ENCODE measurements at places on chromosomes 16 and 17. TPM values are rescaled to one million over a fixed set of nuclear protein-coding genes. Genes with fewer than 3 reads are reported as not detected.

ENGASE gene
- 34.3 TPM for total RNA-seq

GRCh38 chr16:6195966-6196365 is 1098.4 kb upstream of the EEF2KMT start:
- DNase-seq = no peak

DNA sequence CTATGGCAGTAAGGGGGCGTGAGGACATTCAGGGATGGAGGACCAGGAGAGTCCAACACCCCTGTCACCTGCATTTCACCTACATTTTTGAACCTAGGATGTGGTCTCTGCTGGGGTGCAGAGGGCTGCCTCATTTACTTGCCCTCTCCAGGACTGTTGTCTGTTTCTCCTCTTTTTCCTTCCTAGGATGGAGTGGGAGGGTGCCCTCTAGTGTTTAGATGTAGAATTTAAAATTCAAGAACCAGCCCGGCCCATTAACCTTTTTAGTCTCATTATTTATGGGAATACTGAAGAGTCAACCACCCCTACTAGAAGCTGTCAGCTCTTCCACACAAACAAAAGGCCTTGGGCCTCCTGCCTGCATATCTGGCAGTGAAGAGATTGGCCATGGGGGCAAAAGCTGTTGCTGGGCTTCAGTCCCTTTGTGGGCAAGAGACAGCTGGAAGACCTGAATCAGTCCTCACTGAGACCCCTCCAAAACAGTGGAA is 2.5 kb upstream of the STARD3 start:
- no peak for DNase-seq

DNA sequence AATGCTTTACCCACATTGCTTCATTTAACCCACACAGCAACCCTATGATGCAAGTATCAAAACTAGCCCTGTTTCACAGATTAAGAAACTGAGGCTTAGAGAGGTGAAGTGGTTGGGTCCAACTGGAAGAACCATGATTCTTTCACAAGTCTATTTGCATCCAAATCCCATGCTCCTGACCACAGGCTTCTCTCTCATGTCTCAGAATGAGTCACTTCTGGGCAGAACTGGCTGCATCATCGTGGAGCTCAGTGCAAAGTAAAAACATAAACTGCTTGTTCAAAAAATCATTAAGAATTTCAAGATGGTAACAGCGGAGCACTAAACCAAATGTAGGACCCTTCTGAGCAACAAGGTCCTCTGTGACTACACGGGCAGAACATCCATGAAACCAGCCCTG is 20.2 kb upstream of the CES1 start:
- no peak for DNase-seq

- DNase-seq = no peak
These were observed 11.9 kb downstream of the KIF19 start for GRCh38 chr17:74337834-74338500.

- peak; percentile 59 for DNase-seq
These were observed 50.4 kb downstream of the TIMM22 start for GRCh38 chr17:1047177-1047878.

All from endodermal cell (in vitro differentiated cells).